Sigmoid colon (tissue), 7 donors: ENCODE measurements at places on chromosomes 3 and 15. TPM values are rescaled to one million over a fixed set of nuclear protein-coding genes. Genes with fewer than 3 reads are reported as not detected.

Gene MYRIP
- total RNA-seq: 3.1 TPM

Gene SPTBN5
- 0.36 TPM for total RNA-seq

DNA sequence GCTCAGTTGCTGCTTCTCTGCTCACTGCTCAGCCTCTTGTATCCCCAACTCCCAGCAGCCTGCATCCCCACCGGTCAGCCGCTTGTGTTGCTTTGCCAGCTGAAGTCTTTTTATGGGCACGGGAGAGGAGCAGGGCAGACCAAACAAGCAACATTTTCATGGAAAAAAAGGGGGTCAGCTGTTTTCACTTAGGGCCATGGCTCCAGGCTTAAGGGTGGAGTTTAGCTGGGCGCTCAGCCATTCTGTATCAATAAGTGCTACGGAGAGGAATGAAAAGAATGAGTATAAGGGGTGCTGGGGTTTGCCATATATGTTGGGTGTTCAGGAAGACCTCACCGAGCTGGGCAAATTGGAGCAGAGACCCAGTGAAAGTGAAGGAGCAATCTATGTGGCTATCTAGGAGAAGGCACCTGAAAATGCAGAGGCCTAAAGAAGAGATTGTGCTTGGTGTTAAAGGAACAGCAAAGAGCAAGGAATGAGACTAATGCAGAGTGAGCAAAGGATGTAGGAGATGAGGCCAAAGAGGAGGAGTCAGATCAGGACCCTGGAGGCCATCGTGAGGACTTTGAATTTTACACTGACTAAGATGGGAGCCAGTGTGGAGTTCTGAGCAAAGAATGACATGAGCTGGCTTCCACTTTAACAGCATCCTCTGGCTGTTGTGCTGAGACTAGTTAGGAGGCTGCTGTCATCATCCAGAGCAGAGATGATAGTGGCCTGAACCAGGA is 16.6 kb upstream of the IREB2 start:
- no peaks in the 10 kb centered on the region for H3K27me3 ChIP-seq
- peaks cover 4% of the 10 kb centered on the region for H3K4me1 ChIP-seq
- H3K36me3 ChIP-seq: no peaks in the 10 kb centered on the region

- H3K36me3 ChIP-seq: no peaks in the 10 kb centered on the region
- no peaks in the 10 kb centered on the region for H3K4me1 ChIP-seq
- H3K27ac ChIP-seq: no peak overlapping the region
- H3K4me3 ChIP-seq: no peak overlapping the region
These were observed 1.6 kb upstream of the IDH3A start for GRCh38 chr15:78147566-78147965.

- H3K4me3 ChIP-seq: no peak overlapping the region
- no peak overlapping the region for H3K27ac ChIP-seq
- H3K36me3 ChIP-seq: no peaks in the 10 kb centered on the region
- no peak for DNase-seq
- peaks cover 17% of the 10 kb centered on the region for H3K4me1 ChIP-seq
These were observed 11.2 kb downstream of the TGM4 start for GRCh38 chr3:44885618-44886017.

Gene PLSCR5
- not detected for total RNA-seq

DNA sequence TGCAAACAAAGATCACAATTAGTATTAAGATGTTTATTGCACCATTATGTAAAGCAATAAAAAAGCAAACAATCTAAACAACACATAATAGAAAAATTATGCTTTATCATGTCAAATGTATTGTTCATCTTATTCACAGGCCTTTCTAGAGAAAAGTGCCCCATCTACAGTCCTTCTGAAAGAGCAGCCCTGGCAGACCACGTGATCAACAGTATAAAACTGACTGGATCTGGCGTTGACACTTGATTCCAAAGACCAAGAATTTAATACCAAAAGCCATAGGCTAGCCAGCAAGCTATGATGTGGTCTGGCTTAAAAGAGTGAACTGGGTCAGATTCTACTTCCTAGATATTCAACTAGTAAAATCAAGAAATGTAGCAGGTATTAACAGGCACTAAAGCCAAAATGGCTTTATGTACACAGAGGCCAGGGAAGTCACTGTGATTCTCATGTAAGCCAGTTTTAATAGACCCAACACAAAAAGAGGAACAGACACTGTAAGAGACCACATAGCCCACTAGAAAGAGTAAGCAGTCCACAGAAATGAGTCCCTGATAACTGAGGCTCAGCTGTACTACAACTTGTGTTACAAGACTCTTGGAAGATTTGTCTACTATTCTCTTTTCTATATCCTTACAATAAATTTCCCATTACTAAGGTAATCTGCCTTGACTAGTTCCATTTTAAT is 32.5 kb downstream of the DMXL2 start:
- H3K27me3 ChIP-seq: no peaks in the 10 kb centered on the region
- no peak overlapping the region for H3K4me3 ChIP-seq
- no peak for DNase-seq
- no peak overlapping the region for H3K27ac ChIP-seq

- H3K36me3 ChIP-seq: no peaks in the 10 kb centered on the region
- H3K4me1 ChIP-seq: no peaks in the 10 kb centered on the region
- H3K27ac ChIP-seq: peak overlapping the region; percentile 90
- no peak overlapping the region for H3K4me3 ChIP-seq
- H3K27me3 ChIP-seq: no peaks in the 10 kb centered on the region
These were observed 130.1 kb upstream of the PRICKLE2 start for GRCh38 chr3:64355401-64355807.

GRCh38 chr15:48796930-48797329 is 13.9 kb downstream of the CEP152 start:
- H3K4me1 ChIP-seq: no peaks in the 10 kb centered on the region
- no peak for DNase-seq
- no peaks in the 10 kb centered on the region for H3K36me3 ChIP-seq
- no peaks in the 10 kb centered on the region for H3K27me3 ChIP-seq
- H3K4me3 ChIP-seq: no peak overlapping the region

DNA sequence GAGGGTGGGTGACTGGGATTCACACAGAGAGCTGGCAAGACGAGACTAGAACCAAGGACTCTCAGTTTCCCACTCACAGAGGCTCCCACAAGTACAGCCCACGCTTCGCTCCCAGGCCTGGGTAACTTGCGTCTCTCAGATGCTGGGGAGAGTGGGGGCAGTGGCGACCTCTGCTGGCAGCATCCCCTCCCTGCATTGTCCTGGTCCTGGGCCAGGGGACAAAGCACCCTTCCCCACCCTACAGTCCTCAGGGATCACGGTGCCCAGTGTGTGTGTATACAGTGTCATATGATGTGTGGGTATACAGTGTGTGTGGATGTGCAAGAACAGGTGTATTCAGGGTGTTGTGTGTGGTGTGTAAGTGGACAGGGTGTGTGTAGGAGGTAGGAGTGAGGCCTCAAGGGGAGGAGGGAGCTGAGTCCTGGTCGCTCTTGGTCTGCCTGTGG is 12.8 kb downstream of the VILL start:
- peak; percentile 86 for DNase-seq
- no peak overlapping the region for H3K4me3 ChIP-seq
- peaks cover 18% of the 10 kb centered on the region for H3K36me3 ChIP-seq

GRCh38 chr15:67456677-67457529 is 64.0 kb upstream of the C15orf61 start:
- no peak overlapping the region for H3K27ac ChIP-seq
- H3K36me3 ChIP-seq: no peaks in the 10 kb centered on the region
- peak; percentile 80 for DNase-seq
- no peaks in the 10 kb centered on the region for H3K27me3 ChIP-seq
- H3K4me1 ChIP-seq: no peaks in the 10 kb centered on the region
- no peak overlapping the region for H3K4me3 ChIP-seq

Gene DUOX2
- total RNA-seq: 0.16 TPM
